Breast epithelium (tissue), 4 donors: ENCODE measurements at places on chromosomes 2 and 18. TPM values are rescaled to one million over a fixed set of nuclear protein-coding genes. Genes with fewer than 3 reads are reported as not detected.
A peak's percentile ranks its signal among the peaks of the same experiment; 100 is the strongest.

DNA sequence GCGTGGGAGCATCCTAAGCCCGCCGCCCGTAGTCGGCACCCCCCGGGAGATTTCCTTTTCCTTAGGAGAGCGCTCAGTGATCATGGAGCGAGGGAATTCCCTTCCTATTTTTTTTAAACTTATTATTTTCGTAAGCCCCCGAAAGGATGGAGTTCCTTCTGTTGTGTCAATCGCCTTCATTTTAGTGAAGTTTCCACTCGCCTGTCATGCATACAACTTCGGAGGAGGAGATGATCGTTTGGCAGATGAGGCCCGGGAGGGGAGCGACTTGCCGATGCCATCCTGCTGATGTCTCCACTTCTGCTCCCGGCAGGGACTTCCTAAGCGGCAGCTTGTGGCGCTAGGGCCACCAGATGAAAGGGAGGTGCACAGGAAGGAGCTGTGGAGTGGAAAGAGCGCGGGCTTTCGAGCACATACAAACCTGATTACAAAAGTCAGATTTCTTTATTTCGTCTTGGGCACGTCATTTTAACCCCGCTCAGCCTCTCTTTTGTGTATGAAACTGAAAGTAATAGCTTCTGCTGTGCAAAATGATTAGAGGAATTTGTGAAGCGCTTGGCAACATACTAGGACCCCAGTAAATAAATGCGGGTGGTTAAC is at the start of gene ADGRF3:
TSS of gene ADGRF3 (minus strand) at position 336 of the 600 bp plus-strand sequence. CDS start 555 bp downstream, outside the sequence.
- peak within 1 kb of the TSS; percentile 89 for H3K4me3 ChIP-seq
- peak within 1 kb of the TSS; percentile 91 for H3K27ac ChIP-seq
- no peaks in the 10 kb centered on the region for H3K27me3 ChIP-seq
- peak; percentile 64 for DNase-seq

GRCh38 chr2:111659361-111660333 is 224.3 kb downstream of the ANAPC1 start:
- peak overlapping the region; percentile 81 for H3K27ac ChIP-seq
- H3K4me3 ChIP-seq, result no peak overlapping the region
- H3K27me3 ChIP-seq, result no peaks in the 10 kb centered on the region
- DNase-seq, result peak; percentile 66
- no peaks in the 10 kb centered on the region for H3K4me1 ChIP-seq

- no peaks in the 10 kb centered on the region for H3K4me1 ChIP-seq
- peak; percentile 24 for DNase-seq
- H3K27ac ChIP-seq, result no peak overlapping the region
- no peaks in the 10 kb centered on the region for H3K27me3 ChIP-seq
- no peaks in the 10 kb centered on the region for H3K36me3 ChIP-seq
Measured at GRCh38 chr2:172677363-172677762, 58.3 kb upstream of the RAPGEF4 start.

DNA sequence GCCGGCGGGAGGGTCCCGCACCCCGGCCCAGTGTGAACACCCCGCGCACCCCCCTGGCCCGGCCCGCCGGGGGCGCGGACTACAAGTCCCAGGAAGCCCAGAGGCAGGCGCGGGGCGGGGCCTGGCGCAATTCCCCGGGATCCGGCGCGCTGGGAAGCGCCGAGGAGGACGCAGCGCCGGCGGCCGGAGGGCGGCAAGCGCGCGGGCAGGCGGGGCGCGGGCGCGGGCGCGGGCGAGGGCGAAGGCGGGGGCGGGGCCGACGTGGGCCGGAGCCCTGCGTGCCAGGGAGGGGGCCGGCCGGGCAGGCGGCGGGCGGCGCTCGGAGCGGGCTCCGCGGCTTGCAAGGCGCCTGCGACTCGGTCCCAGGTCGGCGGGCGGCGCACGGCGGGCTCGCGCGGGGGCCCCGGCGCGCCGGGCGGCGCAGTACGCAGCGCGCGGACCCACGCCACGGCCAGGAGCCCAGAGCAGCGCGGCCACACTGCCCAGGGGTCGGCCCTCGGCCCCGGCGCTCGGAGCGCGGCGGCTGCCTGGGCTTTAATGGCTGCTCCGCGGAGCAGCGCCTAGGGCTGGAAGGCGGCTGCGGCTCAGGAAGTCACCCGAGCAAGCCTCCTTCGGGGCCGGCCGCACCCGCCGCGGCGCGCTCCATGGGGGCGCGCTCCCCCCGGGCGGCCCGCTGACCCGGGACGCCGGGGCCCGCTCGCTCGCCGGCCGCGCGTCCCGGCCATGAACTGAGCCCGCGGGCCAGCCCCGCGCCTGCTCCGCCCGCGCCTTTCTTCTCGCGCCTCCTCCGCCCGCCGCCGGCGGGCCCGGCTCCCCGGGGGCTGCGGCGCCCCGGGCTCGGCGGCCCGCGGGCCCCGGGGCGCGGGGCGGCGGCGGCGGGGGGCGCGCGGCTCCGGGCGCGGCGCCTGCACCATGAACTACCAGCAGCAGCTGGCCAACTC is at the start of gene AGAP1:
TSS of gene AGAP1 (plus strand) at position 269 of the 941 bp plus-strand sequence.
- no peaks in the 10 kb centered on the region for H3K4me1 ChIP-seq
- peak within 1 kb of the TSS; percentile 91 for H3K27ac ChIP-seq
- no peaks in the 10 kb centered on the region for H3K36me3 ChIP-seq
- peak within 1 kb of the TSS; percentile 75 for H3K4me3 ChIP-seq
- DNase-seq, result peak; percentile 85

- H3K27me3 ChIP-seq, result no peaks in the 10 kb centered on the region
- H3K36me3 ChIP-seq, result peaks cover 5% of the 10 kb centered on the region
- H3K4me3 ChIP-seq, result no peak overlapping the region
- H3K4me1 ChIP-seq, result no peaks in the 10 kb centered on the region
Measured at GRCh38 chr2:120108049-120108448, 95.2 kb downstream of the EPB41L5 start.

DNA sequence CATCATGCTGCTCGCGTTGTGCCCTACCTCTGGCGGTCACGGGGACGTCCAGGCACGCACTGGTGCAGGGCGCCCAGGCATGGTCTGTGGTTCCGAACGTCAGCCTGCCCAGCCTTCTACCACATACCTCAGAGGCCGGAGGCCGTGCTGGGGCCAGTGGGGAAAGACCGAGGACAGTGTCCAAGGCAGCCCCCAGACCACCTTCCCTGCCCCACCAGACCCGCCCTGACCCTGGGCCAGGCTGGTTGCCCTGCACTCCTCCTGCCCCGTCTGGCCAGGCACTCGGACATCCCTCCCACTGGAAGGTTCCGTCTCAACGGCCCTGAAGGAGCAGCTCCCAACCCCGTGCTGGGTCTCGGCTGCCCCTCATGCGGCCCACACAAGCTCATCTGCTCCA is 32.8 kb downstream of the SLC66A2 start:
- H3K4me3 ChIP-seq, result no peak overlapping the region
- no peak overlapping the region for H3K27ac ChIP-seq
- peak; percentile 14 for DNase-seq
- H3K36me3 ChIP-seq, result peaks cover 7% of the 10 kb centered on the region
- H3K27me3 ChIP-seq, result no peaks in the 10 kb centered on the region

VSNL1 gene
- total RNA-seq, result 2.6 TPM

NUP35 gene
- 11.5 TPM for total RNA-seq
